Keratinocyte (primary cell): ENCODE measurements at places on chromosomes 5 and 9.

- DNase-seq = no peak
These were observed 122.9 kb downstream of the CAVIN4 start for GRCh38 chr9:100700689-100701318.

- DNase-seq = no peak
These were observed 157.3 kb upstream of the EPB41L4A start for GRCh38 chr5:112576298-112576925.

DNA sequence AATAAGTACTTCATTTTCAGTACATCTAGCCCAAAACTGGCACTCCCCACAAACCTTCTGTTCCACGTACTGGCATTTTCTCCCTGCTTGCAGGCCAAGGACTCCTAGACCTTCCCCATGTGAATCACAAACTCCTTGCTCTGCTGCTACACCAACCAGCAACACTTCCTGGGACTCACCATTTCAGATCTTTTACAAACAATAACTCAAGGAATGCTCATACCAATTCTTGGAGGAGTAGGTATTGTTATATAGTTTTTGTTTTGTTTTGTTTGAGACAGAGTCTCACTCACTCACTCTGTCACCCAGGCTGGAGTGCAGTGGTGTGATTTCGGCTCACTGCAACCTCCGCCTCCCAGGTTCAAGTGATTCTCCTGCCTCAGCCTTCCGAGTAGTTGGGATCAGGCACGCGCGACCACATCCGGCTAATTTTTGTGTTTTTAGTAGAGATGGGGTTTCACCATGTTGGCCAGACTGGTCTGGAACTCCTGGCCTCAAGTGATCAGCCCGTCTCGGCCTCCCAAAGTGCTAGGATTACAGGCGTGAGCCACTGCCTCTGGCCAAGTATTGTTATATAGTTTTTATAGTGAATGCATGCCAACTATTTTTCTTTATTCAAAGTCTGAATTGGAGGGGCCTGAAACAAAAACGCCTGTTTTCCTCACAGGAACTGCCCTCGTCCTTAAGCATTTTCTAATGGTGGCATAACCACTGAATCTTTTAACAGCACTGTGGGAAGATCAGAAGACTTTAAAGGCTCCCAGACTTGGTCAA is 210.8 kb downstream of the TSSK1B start:
- DNase-seq = no peak

DNA sequence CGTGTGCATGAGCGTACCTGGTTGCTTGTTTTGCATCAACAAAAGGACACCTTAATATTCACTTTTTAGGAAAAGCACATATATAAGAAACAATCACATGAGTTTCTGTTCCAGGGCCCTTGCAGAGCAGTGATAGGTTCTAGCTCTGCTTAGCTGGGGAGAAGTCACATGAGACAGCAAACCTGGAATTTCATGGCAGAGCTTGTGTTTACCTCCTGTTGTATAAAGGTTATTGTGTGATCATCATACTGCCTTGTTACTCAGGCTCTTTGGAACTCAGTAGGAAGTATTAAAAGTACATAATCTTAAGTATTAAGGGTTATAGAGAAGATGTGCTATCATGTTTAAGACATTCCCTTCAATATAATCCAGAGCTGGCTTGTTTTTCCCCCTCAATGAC is 18.0 kb upstream of the VLDLR start:
- no peak for DNase-seq

- DNase-seq = no peak
These were observed 44.6 kb upstream of the SPDL1 start for GRCh38 chr5:169538944-169539343.

DNA sequence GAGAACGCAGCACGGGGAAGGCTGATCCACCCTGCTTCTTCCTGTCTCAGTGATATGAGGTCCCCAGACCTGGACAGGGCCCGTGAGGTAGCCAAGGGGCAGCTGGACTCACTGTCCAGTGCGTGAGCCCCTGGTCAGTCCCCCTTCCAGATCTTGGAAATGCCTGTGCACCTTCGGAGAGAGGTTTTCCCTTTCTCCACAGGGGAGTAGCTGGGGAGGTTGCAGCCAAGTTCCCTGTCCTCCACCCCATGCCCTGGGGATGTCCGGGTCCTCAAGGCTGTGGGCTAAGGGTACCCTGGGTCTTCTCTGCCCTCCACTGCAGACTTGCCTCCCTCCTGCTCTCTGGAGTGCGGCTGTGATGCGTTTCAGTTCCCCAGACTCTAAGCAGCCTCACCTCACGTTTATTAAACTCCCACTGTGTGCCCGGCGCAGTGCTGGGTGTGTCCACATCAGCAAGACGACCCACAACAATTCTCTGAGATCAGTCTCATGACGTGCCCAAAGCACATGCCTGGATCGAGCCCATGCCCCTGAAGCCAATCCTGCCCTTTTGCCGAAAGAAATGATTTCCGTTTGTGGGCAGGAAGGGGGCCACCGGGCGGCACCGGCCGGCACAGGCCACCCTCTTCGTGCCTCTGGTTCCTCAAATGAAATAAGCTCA is 101.3 kb upstream of the PHYKPL start:
- DNase-seq = no peak
